ENCODE measurements at places on chromosomes 4 and X. TPM values are rescaled to one million over a fixed set of nuclear protein-coding genes. Genes with fewer than 3 reads are reported as not detected.

Gene CT45A1
- not detected for total RNA-seq

Gene BCLAF3
- 9.5 TPM for total RNA-seq

Gene MAGEB1
- total RNA-seq: not detected

Gene HMX1
- total RNA-seq: not detected

Gene OPRPN
- not detected for total RNA-seq

Gene RASL11B
- 5.0 TPM for total RNA-seq

Gene SETD7
- 101 TPM for total RNA-seq

Gene ITGB1BP2
- 18.5 TPM for total RNA-seq

Gene TCEAL6
- total RNA-seq: not detected

Gene IQCM
- not detected for total RNA-seq

Gene ZNF630
- total RNA-seq: 3.2 TPM

DNA sequence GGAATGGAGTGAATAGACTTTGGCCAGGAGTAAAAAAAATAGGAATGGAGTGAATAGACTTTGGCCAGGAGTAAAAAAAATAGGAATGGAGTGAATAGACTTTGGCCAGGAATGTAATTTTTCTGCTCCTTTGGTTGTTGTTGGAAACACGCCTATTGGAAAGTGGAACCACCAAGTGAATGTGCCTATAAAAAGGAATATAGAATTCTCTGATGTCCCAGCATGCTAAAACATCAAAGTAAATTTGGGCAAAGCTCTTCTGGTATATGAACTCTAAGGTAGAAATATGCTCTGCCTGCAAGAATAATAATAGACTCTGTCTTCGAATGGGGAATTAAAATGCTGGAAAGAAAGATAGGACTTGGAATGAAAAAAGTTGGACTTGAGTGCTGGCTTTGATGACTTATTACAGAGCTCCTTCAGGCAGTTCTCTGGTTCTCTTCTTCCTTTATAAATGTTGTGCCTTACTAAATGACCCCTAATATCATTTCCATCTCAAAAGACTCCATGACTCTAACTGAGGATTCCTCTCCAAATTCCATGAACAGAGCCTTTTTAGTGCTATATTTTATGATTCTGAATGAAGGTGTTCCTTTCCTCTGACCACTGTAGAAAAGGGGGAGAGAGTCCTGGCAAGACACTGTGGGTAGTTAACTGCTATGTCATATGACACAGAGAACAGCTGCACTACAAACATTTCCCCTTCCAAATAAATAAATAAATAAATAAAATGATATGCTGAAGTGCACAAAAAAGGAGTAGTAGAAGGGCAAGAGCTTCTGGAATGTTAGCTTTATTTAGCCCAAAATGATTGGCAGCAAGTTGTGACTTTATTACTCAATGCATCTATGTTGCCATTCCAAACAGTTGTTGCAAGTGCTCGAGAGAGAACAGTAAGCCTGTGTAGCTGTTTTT, 13.5 kb upstream of the GBA3 start:
- no peak for DNase-seq

DNA sequence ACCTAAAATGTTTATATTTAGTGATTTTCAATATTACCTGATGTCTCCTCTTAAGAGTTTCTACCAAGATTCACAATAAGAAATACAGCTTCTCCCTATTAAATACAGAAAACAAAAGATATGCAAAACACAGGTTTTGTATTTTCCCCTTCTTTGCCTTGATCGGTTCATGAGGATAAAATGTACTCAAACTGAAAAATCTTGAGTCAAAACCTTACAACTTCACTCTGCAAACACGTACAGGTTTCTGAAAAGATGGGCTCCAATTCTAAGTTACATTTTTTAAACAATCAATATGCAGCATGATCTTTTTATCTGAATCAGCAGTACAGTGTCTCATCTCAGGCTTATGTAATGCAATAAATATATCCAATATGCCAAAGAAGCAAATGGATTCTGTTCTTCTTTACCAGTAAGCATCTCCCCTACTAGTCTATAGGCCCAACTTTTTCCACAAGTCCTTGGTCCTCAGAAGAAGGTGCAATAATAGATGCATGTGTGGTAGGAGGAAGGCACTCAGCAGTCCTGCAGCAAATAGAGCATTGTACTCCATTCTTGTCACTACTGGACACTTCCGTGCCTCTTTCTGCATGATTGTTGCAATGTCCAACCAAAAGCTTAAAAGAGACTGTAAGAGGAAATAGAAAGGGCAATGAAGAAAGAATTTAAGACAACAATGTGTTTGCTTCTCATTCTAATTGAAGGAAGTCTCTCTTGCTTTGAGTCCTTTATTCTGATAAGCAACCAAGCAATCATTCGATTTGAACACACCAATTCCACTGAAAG, 3.2 kb downstream of the MAPK10 start:
- no peak for DNase-seq

DNA sequence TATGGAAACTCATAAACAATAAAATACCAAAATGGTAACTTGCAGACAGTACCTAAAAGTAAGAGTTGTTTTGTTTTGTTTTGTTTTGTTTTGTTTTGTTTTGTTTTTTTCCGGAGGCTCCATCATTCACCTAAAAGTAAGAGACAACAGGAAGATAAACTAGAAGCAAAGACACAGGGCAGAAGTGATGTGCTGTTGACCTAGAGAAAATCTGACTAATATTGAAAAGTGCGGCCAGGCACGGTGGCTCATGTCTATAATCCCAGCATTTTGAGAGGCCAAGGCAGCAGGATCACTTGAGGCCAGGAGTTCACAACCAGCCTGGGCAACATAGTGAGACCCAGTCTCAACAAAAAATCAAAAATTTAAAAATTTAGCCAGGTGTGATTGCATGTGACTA, 5.6 kb upstream of the CENPC start:
- no peak for DNase-seq

GRCh38 chr4:89712827-89713226, 124.1 kb downstream of the SNCA start:
- DNase-seq: no peak

DNA sequence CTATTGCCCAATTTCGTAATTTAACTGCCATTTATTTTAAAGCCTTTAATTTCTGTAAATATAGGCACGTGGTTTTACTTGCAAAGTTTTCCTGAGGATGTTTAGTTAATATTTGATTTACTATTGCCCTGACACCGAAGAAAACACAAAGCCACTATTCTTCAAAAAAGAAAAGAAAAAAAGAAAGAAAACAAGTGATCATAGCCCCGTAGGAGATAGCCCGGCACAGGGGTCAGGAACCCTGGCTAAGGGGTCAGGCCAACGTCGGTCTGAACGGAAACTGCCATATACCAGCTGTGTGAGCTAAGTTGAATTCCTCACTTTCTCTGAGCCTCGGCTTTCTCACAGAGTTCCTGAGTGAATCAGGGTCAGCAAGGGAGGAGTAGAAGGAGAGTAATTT, 17.7 kb upstream of the LAMP2 start:
- no peak for DNase-seq

GRCh38 chr4:157459785-157460184, 239.3 kb downstream of the GRIA2 start:
- no peak for DNase-seq

- no peak for DNase-seq
These were observed 2.3 kb downstream of the SNCA start for GRCh38 chr4:89834486-89835209.

DNA sequence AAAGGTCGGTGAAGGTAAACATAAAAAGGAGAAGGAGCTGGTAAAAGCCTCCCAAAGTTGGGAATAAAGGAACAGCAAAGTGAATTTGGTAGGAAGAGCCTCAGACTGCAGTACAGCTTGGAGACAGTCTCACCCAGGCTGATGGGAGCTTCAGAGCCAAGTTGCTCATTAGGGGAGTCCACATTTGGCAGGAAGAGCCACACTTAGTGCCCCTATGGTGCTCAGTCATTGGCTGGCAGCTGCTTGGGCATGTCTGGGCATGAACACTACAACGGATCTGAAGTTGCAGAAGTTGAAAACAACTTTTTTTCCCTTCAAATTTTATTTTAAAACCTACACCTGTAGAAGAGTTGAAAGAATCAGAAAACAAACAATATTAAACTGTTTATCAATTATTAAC, 2497.3 kb downstream of the ARAP2 start:
- DNase-seq: no peak

DNA sequence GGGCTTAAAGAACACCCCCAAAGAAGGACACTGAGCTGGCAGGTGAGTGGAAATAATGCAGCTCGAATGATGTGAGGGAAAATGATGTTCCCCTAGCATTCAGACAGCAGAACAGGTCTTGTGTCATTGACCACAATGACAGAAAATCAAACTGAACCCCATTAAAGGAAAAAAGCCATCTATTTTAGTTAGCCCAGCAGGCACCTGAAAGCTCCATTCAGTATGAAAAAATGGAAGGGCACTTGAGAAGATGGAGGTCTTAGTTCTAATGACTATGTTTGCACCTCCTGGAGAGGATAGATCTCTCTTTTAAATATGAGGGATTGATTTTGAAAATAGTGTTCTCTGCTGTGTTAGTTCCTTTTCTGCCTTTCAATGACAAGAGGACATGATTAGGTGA, 323.1 kb downstream of the NKX6-1 start:
- no peak for DNase-seq

DNA sequence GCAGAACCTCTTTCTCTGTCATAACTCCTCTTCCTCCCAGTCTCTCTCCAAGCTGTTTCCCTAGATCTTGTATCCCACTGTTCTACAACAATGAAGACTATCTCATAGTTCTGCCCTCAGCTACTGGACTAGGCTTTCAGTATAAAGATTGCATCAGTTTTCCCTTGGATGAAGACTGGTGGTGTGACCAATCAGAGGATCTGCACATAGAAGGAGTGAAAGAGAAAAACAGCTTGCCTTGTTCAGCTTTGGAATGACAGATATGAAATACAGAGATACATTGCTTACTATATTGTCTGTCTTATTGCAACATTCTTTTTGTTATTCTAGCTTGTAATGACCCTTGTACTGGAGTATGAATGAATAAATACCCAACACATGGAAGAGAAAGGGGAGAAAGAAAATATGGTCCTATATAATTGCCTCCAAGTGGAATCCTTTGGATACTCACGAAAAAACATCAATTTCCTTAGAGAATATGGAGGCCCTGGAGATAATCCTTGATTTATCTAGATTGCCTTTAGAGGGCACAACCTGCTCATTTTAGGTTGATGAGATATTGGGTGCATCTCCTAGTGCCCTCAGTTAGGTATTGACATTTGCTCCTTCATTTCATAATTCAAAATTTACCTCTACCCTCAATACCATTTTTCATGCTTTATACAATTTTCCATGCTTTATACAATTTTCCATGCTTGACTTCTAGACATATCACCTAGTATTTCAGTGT, 395.8 kb downstream of the NAF1 start:
- DNase-seq: no peak

DNA sequence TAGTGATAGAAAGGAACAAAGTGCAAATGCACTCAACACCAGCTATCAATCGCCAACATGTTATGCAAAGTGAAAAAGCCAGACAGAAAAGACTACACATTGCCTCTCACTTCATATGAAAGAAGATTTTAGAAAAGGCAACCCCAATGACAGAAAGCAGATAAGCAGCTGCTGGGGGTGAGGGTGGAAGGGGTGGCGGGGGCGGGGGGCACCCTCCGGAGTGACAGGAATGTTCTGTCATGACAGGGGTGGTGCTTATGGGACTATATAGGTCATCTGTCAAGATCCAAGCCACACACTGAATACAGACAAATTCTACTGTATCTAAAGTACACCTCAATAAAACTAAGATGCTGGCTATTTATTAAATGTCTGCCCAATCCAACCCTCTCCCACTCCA, 10.7 kb downstream of the WDR1 start:
- no peak for DNase-seq

DNA sequence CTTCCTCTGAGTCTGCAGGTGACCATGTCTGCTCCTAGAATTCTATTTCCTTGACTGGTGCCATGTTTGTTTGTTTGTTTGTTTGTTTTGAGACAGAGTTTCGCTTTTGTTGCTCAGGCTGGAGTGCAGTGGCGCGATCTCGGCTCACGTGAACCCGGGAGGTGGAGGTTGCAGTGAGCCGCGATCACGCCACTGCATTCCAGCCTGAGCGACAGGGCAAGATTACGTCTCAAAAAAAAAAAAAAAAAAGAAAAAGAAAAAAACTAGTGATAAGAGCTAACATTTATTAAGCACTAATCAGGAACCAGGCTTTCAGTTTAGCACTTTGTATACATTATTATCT, 7.2 kb downstream of the SAT1 start:
- no peak for DNase-seq

DNA sequence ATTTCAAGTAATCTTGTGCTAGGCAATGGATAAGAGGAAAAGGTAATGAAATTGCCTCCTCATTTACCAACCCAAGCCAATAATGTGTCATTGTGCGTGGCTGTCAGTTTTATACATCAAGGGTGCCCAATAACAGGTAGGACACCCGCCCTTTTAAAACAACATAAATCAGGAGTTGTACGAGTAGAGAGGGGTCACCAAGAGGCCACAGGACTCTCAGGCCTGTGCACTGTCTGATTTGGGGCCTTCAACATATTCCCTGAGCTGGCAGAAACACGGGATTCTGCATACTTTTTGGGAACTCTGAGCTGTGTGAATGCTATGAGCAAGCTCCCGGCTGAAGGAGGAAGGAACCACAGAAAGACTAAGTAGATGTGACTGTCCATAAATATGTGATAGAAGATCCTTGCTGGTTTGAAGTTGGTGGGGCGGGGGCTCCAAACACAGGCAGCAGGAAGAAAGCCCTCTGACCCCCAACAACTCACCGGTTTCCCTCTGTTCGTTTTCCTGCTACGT, 82.7 kb upstream of the MAML3 start:
- DNase-seq: no peak

DNA sequence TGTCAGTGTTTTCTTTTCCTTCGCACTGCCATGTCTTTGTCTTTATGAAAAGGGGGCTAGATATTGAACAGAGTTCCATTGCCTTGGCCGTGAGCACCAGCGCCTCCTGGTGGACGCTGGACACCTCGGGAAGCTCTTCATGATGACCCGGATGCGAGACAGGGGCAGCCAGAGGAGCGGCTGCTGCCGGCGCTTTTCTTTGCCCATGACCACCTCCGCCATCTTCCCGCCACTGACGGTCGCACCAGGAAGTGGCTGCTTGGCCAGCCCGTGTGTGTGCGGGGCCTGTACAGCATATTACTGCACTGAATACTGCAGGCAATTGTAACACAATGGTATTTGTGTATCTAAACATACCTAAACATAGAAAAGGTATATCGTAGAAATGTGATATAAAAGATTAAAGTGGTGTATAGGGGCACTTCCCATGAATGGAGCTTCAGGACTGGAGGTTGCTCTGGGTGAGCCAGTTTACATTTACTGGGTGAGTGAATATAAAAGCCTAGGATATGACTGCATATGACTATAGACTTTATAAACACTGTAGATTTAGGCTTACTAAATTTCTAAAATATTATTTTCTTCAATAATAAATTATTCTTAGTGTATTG, 15.8 kb upstream of the GRIA2 start:
- no peak for DNase-seq

Measured in thoracic aorta (tissue), 2 donors.